Activated naive CD4-positive, alpha-beta T cell (primary cell): ENCODE measurements at places on chromosomes 3 and 15.

GRCh38 chr3:100709842-100710260 lies 557 bp downstream of the TFG start:
- no peak for DNase-seq

- DNase-seq = no peak
These were observed 57.7 kb downstream of the FEM1B start for GRCh38 chr15:68335251-68335650.

GRCh38 chr3:129058441-129059200 lies 2.0 kb upstream of the GP9 start:
- DNase-seq = no peak

DNA sequence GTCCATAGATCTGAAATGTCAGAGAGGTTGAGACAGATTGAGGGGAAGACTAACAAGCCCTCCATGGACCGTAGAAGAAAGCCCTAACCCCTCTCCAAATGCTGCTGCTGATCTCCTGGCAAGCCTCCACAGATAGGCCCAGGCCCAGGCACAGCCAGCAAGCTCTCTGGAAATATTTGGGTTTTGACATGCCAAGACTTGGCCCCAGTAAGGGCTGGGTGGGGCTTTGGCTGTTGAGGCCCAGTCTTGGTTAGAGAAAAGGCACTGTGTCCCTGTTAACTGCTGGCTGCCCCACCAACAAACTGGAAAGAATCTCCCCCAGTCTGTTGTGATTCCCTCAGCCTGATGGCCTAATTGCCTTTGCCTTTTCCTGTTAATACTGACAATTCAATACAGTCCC lies 208.8 kb upstream of the CTDSPL start:
- no peak for DNase-seq

- DNase-seq = no peak
These were observed 211.2 kb upstream of the TLE3 start for GRCh38 chr15:70308735-70309434.

- DNase-seq = no peak
These were observed 53.2 kb upstream of the FSTL1 start for GRCh38 chr3:120503727-120504616.

- DNase-seq = no peak
These were observed 28.5 kb downstream of the EFCAB12 start for GRCh38 chr3:129399895-129400357.

- no peak for DNase-seq
These were observed 12.6 kb downstream of the EFCAB12 start for GRCh38 chr3:129415830-129416229.

DNA sequence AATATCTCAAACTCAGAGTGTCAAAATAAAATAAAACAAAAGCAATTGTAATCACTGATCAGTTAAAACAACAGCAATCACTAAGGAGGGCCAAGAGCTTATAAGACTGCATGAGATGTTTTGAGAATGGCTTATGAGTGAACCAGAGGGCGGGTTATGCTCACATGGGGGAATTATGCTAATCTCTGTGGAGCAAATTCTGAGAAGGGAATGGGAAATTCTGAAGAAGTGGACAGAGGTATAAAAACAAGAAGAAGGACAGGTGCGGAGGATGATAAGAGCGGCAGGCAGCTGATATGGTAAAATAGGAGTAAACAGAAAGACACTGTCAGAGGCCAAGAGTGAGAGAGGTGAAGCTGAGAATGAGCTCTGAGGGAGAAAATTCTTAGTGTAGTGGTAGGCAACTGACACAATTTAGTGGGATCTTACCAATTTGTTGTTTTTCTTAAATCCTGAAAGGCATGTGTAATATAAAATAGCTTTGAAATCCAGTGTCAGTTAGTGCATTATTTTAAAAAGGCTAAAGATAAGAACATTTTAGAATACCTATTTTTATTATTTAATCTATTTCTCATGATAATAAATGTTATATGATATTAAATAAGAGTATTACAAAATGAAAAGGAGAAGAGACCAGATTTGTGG lies 133.8 kb downstream of the SPATA16 start:
- DNase-seq = no peak

DNA sequence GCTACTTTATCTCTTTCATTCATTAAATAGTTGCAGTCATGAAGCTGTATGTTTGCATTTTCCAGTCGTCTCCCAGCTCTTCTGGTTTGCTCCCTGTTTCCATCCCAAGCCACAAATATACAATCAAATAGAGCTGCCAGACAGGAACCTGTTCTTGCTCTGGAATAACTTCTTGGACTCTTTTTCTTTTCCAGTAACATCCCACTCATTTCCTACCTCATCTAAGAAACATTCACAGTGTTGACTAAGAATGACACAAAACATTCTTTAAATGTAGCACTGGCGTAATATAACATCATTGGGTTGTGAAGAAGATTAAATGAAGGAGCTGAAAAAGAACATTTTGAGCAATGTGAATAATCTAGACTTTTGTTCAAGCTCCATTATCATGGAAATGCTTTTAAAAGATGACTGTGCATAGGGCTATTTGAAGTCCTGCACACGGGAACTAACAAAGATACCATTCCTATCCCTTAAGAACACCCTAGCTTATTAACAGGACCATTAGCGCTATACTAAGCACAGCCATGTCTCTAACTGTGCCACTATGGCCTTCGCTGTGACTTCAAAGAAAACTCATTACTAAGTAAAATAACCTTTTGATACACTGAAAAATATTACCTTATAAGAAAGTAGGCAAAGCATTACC lies 574.0 kb downstream of the NAALADL2 start:
- DNase-seq = no peak
